ENCODE measurements at places on chromosomes 6 and 20. TPM values are rescaled to one million over a fixed set of nuclear protein-coding genes. Genes with fewer than 3 reads are reported as not detected.

DNA sequence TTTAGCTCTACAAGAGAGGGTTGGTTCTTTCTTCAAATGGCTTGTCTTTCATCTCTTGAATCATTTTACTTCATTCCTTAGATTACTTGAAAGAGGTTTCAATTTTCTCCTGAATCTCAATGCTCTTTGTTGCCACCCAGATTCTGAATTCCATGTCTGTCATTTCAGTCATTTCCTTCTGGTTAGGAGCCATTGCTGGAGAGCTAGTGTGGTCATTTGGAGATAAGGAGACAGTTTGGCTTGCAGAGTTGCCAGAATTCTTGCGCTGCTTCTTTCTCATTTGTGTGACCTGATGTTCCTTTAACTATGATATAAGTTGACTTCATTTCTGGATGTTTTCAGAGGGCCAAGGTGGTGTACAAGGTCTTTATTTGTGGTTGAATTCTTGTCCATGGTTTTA lies 157.8 kb downstream of the SLC22A3 start:
- DNase-seq: no peak

STMND1 gene
- 6.3 TPM for total RNA-seq

PLG gene
- total RNA-seq: 5.3 TPM

GRCh38 chr20:53716395-53716794 lies 122.8 kb upstream of the ZNF217 start:
- no peak for DNase-seq

DNA sequence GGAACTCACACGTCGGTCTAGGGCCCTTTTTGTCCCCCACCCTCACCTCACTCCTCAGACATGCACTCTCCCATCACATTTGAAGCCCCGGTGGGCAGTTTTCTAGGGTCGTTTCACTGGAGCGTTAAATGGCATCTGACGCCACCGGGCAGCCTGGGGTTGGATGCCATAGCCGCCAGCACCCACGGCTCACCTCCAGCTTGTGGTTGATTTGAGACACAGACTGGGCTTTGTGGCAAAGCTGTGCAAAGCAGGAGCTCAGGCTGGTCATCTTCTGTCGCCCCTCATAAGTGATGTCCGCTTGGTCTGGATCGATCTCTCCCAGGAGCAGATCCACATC lies 530 bp downstream of the GOPC start:
- no peak for DNase-seq

TOP1 gene
- 15.2 TPM for total RNA-seq

DNA sequence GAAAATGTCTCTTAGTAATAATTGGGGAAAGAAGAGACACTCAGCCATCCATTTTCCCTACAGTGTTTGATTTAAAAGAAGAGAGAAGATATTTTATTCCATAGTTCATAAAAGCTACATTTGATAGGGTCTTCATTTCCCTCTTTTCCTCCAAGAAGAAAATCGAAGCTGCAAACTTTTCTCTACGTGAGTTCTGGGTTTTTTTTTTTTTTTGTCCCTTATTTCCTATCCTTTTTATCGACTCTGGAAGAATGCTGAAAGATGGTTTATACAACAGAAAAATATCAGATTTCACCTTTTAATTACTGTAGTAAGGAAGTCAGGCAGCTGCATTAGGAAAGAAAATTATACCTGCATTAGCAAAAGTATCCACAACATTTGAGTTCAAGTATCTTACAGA lies at the start of gene OR2J1:
TSS of gene OR2J1 (plus strand) at position 301 of the 400 bp plus-strand sequence. CDS start 1,453 bp downstream, outside the sequence.
- no peak for DNase-seq

DNA sequence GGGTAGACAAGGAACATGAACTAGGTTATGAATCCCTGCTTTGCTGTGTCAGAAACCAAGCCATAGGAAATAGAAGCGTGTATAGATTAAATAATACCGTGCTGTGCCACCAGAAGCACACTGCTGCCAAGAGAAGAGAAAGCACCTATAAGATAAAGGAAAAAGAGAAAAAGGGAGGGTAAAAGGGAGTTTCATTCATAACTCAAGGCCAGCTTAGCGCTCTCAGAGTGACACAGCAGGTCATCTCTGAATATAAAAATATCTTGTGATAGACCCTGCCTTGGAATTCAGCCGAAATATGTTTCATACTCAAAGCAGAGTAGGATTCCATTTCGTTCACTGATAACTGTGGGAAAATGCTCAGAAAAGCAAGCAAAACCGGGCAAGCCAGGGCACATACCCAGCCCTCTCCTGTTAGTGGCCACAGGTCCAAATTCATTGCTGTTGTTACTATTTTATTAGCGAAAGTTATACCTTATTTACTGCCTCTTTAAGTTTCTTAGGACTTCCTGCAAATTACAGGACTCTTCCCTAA lies 8.7 kb downstream of the JAG1 start:
- DNase-seq: no peak

- no peak for DNase-seq
Measured at GRCh38 chr6:140393665-140394540, 1019.5 kb upstream of the CITED2 start.

DBNDD2 gene
- total RNA-seq: 11.8 TPM

GRCh38 chr6:132167929-132168892 lies 217.0 kb upstream of the CCN2 start:
- no peak for DNase-seq

PTK6 gene
- total RNA-seq: 1.2 TPM

BIRC7 gene
- total RNA-seq: 2.9 TPM

ABHD16B gene
- not detected for total RNA-seq

DNA sequence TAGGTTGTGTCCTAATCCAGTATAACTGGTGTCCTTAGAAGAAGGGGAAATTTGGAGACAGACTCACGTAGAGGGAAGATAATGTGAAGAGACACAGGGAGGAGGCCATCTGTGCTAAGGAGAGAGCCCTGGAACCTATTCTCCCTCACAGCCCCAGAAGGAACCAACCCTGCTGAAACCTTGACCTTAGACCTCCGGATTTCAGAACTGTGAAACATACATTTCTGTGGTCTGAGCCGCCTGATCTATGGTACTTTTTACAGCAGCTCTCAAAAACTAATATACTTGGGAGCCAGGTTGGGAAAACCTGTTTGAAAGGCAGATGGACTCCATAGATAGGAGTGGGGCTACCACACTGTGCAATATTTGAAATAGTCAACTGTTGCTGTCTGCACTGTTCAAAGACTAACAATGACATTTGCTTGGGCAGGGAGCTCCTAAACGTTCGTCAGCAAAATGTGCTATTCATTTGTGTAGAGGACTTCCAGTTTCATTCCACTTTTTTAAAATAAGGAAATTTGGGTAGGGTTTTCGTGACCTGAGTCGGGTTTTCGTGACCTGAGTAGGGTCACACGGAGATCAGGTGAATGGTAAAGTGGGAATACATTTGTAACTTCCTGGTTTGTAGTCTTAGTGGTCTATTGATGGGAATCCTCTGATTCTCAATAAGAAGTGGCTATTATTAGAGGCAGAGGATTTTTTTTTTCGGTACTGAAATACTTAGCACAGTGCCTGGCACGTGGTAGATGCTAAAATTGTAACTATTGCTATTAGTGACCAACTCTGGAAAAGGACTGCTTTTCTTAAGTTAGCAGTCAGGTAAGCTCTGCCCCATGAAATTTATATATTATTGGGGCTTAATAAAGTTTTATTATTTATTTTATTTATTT lies 11.4 kb downstream of the TAGAP start:
- DNase-seq: no peak

DNA sequence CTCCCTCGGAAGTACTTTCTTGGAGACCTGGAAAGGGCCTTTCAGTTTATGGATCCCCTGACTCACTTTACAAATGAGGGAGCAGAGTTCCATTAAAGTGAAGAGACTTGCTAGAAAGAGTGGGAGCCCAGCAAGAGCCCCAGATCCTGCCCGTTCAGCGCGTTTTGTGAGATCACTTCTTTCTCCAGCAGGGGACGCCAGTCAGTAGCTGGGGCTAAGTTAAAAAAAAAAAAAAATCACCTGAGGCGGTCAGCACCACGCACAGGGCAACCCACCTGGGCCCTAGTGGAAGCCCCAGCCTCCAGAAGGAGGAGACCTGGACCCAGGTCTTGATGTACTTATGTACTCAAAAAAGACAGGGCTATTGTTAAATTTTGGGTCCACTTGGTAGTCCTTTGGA lies 274.5 kb upstream of the RNF24 start:
- no peak for DNase-seq
